CD4-positive, alpha-beta T cell treated with Interleukin-4 for 1 hour (primary cell): ENCODE measurements at places on chromosomes 7 and 10.

DNA sequence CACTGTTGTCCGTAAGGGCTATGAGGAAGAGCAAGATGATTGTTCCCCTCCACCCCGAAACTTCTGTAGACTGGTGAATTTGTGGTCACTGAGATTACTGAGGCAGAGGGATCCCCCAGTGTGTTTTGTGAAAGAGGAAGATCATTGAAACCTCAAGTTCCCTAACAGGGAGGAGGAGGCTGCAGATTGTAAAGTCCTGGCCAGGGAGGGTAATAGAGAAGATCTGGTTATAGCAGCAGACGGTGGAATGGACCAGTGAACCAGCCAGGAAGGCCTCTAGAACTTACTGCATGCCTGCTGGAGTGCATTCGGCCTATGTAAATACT, 31.1 kb downstream of the LMTK2 start:
- DNase-seq = peak; percentile 50

- DNase-seq = no peak
Measured at GRCh38 chr7:50121286-50121685, 28.2 kb upstream of the ZPBP start.

GRCh38 chr10:100496567-100496966, 23.1 kb downstream of the SEC31B start:
- no peak for DNase-seq

DNA sequence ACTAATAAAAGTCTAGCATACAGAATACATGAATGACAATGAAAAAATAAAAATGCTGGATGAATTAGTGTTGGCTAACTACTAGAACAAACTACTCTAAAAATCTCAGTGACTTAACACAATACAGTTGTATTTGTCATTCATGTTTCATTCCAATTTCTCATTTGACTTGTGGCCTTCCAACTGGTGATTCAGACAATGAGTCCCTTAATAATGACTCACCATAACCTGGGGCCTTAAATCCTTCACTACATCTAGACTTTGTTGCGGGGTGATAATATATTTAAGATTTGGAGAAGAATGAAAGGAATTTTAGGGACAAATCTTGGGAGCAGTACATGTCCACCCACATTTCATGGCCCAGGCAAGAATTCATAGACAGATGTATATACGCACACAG, 90.5 kb upstream of the POM121L12 start:
- no peak for DNase-seq

GRCh38 chr10:92662848-92663247, 26.9 kb upstream of the HHEX start:
- no peak for DNase-seq

DNA sequence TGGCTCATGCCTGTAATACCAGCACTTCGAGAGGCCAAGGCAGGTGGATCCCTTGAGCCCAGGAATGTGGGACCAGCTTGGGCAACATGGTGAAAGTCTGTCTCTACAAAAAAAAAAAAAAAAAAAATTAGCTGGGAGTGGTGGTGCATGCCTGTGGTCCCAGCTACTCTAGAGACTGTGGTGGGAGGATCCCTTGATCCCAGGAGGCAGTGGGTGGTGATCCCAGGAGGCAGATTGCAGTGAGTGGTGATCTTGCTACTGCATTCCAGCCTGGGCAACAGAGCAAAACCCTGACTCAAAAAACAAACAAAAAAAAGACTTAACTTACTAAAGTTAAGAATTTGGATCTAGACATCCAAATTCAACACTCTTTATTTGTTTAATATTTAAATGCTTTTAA, 10.2 kb upstream of the ADO start:
- no peak for DNase-seq

DNA sequence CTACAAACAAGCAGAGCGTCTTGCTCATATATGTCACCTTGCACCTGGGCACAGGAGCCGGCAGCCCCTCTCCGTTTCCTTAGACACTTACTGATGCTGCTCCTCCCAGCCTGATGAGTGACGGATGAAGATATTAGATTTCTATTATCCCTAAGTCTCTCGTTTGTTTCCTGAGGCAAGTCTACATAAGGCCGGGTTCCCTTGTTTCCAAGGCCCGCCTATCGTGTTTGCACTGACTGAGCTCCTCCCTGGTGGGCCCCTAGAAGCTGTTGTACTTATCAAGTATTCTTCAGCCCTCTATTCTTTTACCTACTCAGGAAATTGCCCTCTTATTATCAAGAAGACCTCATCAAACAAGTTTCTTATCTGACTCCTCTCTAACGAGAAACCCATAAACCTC, 18.5 kb downstream of the SH3PXD2A start:
- no peak for DNase-seq

- DNase-seq = peak; percentile 39
Measured at GRCh38 chr7:2431260-2431867, 28.0 kb downstream of the CHST12 start.

DNA sequence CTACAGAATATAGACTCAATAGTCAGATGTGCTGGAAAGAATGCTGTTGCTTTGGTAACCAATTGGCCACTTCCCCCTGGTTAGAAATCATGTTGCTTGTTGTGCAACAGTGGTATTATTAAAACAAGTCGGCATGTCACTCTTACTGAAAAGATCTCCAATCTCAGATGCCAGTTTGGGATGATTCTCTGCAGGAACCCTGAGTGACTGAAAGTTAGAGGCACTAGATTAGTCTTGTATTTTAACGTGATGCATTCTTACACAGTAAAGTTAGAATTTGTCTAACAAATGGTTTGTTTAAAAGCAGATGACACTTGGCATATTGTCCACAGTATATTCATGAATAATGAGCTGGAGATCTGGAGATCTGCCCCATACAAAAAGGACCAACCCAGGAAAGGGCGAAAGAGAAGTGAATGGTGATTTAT, 287.6 kb downstream of the TWIST1 start:
- no peak for DNase-seq

GRCh38 chr10:133298466-133298865, 10.2 kb downstream of the TUBGCP2 start:
- DNase-seq = no peak

- DNase-seq = no peak
Measured at GRCh38 chr7:42931447-42931833, 534 bp downstream of the PSMA2 start.

- no peak for DNase-seq
Measured at GRCh38 chr10:3206511-3207157, 34.1 kb upstream of the PITRM1 start.

DNA sequence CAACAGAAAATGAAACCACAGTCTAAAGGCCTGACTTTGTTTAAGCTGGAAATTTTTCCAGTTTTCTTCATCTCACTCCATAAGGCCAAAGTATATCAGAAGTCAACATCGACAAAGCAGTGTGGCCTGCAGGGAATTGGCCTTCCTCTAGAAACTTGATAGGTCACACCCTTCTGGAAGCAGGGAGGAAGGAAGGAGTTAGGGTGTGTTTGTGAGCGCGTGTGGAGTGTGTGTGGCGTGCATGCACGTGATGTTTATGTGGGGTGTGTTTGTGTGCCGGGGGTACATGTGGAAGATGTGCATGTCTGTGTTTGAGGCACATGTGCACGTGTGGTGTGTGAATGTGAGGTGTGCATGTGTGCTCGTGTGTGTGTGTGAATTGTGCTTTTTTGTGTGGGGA, 28.6 kb downstream of the ZC3HAV1 start:
- DNase-seq = no peak

- DNase-seq = no peak
Measured at GRCh38 chr7:157003756-157004520, 6.5 kb downstream of the MNX1 start.

DNA sequence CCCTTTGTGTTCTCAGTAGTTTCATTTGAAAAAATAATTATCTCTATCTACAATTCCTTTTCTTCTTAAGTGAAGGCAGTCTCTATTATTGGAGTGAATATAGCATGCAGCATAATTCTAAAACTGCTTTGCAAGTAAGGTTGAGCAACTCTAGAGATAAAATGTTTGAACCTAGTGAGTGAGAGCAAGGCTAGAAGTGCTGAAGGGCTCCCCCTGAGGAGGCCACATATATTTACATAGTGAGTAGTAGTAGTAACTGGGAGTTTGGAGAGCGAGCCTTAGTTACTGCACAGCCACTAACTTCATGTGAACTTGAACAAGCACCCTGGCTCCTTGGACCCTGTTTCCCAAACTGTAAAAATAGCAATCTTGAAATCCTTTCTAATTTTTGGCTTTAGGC, 141.5 kb upstream of the DKK1 start:
- no peak for DNase-seq

GRCh38 chr7:117273814-117274225, 49.0 kb downstream of the WNT2 start:
- no peak for DNase-seq

GRCh38 chr10:52442576-52442975, 128.5 kb downstream of the DKK1 start:
- DNase-seq = no peak

- DNase-seq = no peak
Measured at GRCh38 chr10:112098682-112099081, 84.9 kb downstream of the GPAM start.

GRCh38 chr10:1068380-1069361, 12.5 kb downstream of the WDR37 start:
- no peak for DNase-seq

- no peak for DNase-seq
Measured at GRCh38 chr7:46192271-46192670, 271.2 kb upstream of the IGFBP3 start.

DNA sequence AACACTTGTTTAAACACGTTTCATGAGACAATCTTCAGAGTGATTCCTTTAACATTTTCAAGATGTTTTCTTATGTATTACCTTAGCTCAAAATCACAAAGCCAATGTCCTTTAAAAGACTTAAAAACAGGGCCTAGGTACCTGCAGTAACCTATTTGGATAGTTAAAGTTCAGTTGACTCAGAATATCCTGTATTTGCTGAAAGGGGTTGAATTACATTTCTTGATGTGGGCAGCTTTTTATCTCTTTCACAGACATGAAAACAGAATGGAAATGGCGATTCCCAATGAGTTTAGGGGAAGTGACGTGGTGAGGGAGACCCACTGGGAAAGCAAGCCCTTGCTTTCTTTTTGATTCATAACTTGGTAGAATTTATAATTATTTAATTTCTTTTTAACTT, 324.4 kb upstream of the AOAH start:
- DNase-seq = no peak

DNA sequence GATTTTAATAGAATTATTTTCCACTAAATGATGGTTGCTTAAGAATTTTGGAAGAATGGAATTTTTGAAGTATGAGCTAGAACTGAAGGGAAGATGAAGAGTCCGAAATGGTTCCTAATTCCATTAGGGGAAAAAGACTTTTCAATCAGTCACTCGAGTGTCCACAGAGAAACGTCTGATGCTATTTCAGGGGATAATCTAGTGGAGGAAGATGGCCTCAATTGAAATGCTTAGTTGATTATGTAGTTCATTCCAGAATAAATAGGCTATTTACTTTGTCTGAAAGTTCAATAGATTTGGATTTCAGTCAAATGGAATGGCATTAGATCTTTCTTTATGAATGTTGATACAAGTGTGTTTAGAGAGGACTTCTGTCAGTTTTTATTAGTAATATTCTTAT, 365.4 kb downstream of the NRG3 start:
- no peak for DNase-seq

- no peak for DNase-seq
Measured at GRCh38 chr10:59387951-59388670, 25.8 kb upstream of the FAM13C start.

- no peak for DNase-seq
Measured at GRCh38 chr10:1364151-1364910, 308.1 kb downstream of the WDR37 start.

DNA sequence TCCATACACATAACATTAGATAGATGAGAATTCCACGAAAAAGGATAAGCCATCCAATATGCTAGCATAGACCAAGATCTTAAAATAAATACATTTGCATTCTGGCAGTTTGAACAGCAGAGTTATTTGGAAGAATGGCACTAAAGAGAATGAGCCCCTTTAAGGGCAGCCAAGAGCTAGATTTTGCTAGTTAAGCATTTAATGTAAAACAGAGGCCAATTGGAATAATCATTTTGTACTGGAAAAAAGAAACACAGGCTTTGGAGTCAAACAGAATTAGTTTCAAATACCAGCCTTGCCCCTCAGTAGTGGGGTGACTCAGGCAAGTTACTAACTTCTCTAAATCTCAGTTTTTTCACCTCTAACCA, 56.2 kb downstream of the LRRTM3 start:
- DNase-seq = no peak

GRCh38 chr7:55977831-55978230, 13.4 kb downstream of the NIPSNAP2 start:
- no peak for DNase-seq

GRCh38 chr10:34109495-34109894, 705.6 kb downstream of the PARD3 start:
- DNase-seq = no peak

DNA sequence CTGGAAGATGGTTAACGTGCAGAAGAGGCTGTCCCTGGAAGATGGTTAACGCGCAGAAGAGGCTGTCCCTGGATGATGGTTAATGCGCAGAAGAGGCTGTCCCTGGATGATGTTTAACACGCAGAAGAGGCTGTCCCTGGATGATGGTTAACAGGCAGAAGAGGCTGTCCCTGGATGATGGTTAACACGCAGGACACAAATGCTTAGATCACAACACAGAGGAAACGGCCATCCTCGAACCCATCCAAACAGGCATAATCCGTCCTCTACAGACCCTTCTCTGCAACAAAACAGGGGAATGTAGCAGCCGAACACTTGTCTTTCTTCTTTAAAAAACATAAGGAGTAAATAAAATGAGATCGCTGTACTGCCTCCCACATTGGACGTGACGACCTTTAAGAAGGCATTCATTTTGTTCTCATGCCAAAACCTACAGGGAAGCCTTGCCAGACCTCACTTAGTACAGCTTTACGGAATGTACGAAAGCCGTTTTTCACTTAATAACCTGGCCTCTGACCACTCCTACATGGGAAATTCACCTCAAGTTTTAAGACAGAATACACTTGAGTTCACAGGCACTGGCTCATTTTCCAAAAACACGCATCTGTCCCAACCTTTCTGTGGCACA, 245.2 kb downstream of the ZMYND11 start:
- DNase-seq = no peak

DNA sequence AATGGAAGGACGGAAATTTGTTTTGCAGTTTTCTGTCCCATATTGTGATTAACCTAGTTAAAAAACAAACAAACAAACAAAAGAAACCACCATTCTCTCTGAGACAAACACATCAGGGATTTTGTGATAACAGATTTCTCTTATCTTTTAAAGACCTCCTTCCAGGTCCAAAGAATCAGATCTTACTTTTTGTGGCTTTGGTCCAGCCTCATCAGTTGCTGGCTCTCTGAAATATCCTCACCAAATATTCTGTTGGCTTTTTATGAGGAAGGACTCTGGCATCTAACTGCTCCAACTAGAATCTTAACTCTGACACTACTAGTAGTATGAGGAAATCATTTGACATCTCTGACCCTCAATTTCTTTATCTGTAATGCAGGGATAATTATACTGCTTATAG, 4.8 kb downstream of the FAM204A start:
- DNase-seq = no peak

DNA sequence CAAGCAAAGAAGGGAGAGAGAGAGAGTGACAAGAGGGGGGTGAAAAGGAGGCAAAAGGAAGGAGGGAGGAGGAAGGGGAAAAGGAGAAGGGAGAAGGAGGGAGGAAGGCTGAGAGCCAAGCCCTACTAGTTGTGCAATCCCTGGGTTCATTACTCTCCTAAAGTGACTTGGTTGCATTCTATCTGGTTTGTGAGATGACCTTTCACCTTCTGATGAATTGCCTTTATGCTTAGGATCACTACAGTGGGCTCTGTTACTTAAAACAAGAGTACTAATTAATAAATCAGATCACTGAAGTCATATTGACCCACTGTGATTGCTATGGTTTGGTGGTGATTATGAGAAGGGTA, 144.9 kb downstream of the KIF20B start:
- no peak for DNase-seq

GRCh38 chr10:32940321-32941301, 17.4 kb downstream of the ITGB1 start:
- no peak for DNase-seq
